Osteoblast (primary cell): ENCODE measurements at places on chromosomes 7 and 10. TPM values are rescaled to one million over a fixed set of nuclear protein-coding genes. Genes with fewer than 3 reads are reported as not detected.

Gene MYH16
- under 0.01 TPM in 1 of 2 replicates, not detected in the other for total RNA-seq

Gene OR2A1
- 0.29 and 0.36 TPM in 2 replicates for total RNA-seq

Gene CASTOR2
- total RNA-seq, result 17.0 and 24.8 TPM in 2 replicates

Gene SUN3
- not detected in 2 replicates for total RNA-seq

Gene ERVW-1
- not detected in 2 replicates for total RNA-seq

Gene TMEM225B
- total RNA-seq, result 0.29 and 0.72 TPM in 2 replicates

Gene ARMC3
- under 0.01 TPM in 1 of 2 replicates, not detected in the other for total RNA-seq

DNA sequence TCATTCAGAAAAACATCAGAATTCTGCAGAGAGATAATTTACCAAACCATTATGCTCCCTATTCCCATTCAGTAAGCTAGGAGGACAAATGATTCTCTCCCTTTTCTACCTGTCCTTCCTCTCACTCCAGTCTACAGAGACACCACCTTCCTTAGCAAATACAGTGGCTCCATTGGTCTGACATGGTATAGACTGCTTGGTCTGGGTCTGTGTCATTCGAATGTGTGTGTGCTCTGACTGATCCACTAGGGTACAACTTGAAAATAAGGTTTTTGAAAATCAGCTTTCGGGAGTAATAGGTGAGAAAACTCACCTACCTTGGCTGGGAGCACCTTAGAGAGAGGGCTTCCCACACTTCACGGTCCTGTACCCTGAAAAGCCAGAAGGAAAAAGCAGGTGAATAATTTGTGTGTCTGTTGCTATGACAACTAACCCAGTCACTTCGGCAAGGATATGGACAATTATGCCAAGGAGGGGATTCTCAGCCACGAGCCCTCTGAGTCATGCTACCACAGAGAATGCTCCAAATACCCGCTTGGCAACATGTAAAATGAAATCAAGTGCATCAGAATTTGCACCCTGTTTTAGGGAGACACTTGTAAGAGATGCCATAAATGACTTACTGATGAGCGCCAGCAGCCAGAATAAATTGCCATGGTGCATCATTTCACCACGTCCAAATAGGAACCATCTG, 114.5 kb upstream of the PRKCQ start:
- no peaks in the 10 kb centered on the region for H3K4me1 ChIP-seq
- no peak overlapping the region for H3K4me3 ChIP-seq
- H3K36me3 ChIP-seq, result no peaks in the 10 kb centered on the region
- no peak for DNase-seq

DNA sequence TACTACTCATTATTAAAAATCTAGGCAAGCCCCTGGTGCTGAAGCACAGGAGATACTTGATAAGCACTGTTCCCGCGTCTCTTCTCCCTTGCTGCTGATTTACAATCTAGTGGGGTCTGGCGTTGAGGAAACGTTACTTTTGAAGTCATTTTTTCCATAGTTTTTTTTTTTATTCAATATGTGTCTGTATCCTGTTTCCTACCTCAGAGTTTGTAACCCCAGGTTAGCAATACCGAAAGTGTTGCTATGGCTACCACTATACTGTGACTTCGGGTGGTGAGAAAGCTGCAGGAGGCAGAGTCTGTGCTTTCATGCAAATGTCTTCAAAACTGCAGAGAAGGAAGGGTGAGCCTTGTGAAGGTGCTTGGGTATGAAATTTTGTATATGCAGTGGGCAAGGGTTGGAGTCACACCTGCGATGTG, 458.8 kb upstream of the GHITM start:
- DNase-seq, result no peak

GRCh38 chr10:124058346-124059003, 34.9 kb downstream of the CHST15 start:
- H3K4me1 ChIP-seq, result peaks cover 3% of the 10 kb centered on the region
- DNase-seq, result no peak
- no peaks in the 10 kb centered on the region for H3K27me3 ChIP-seq
- H3K36me3 ChIP-seq, result no peaks in the 10 kb centered on the region
- no peak overlapping the region for H3K27ac ChIP-seq

DNA sequence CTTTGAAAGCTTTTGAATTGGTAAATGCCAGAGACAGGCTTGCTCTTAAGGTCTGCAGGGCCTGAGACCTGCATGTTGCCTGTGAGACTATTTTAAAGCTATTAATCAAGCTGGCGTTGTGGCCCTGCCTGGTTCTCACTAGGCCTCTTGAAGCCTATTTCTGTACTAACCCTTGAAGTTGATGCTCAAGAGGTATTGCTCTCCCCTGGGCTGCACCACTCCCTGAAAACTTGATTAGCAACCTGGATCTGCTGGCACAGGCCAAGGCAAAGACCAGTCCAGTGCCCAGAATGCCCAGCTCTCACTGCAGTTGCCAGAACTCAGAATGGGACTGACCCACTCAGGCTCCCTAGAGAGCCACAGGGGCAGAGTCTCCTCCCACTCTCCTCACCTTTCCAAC, 220.0 kb upstream of the MEOX2 start:
- no peak for DNase-seq
- H3K27me3 ChIP-seq, result no peaks in the 10 kb centered on the region
- H3K4me3 ChIP-seq, result no peak overlapping the region
- H3K27ac ChIP-seq, result no peak overlapping the region

DNA sequence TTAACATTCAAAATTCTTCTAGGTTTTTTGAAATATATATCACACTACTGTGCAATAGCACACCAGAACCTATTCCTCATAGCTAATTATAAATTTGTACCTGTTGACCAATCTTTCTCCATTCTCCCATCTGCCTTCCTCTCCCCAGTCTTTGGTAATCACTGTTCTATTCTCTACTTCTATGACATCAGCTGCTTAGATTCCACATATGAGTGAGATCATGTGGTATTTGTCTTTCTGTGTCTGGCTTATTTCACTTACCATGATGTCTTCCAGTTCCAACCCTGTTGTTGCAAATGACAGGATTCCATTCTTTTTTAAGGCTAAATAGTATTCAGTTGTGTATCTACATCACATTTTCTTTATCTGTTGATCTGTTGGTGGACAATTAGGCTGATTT, 54.4 kb upstream of the CCDC6 start:
- H3K27me3 ChIP-seq, result no peaks in the 10 kb centered on the region
- peak; percentile 30 for DNase-seq
- H3K27ac ChIP-seq, result no peak overlapping the region
- no peaks in the 10 kb centered on the region for H3K4me1 ChIP-seq
- no peaks in the 10 kb centered on the region for H3K36me3 ChIP-seq

GRCh38 chr7:37399876-37400421, 48.7 kb downstream of the ELMO1 start:
- no peak overlapping the region for H3K4me3 ChIP-seq
- no peaks in the 10 kb centered on the region for H3K4me1 ChIP-seq
- no peaks in the 10 kb centered on the region for H3K36me3 ChIP-seq
- no peaks in the 10 kb centered on the region for H3K27me3 ChIP-seq
- DNase-seq, result no peak

DNA sequence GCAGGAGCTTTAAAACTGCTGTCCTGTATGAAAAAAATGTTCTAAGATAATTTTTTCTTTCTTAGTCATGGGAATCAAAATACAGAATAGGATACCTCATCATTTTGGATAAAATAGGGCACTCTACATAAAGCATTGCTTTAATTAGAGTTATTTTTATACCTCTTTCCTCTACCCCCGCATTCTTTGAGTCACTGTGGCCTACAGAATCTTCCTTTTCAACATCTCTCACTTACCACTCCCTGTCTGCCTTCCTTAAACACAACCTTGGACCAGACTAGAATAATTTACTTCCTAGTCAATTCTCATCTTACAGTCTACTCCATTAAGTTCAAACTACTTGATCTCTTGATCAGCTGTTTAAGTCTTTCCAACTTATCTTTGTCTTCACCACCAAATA, 462.3 kb downstream of the PHTF2 start:
- no peaks in the 10 kb centered on the region for H3K36me3 ChIP-seq
- peak; percentile 86 for DNase-seq
- H3K27me3 ChIP-seq, result no peaks in the 10 kb centered on the region
- no peak overlapping the region for H3K27ac ChIP-seq
- H3K4me1 ChIP-seq, result peaks cover 6% of the 10 kb centered on the region

GRCh38 chr7:102208826-102209225, 77.8 kb upstream of the SH2B2 start:
- H3K4me1 ChIP-seq, result no peaks in the 10 kb centered on the region
- H3K4me3 ChIP-seq, result no peak overlapping the region
- H3K36me3 ChIP-seq, result peaks cover 19% of the 10 kb centered on the region
- H3K27me3 ChIP-seq, result no peaks in the 10 kb centered on the region
- H3K27ac ChIP-seq, result no peak overlapping the region
- no peak for DNase-seq

DNA sequence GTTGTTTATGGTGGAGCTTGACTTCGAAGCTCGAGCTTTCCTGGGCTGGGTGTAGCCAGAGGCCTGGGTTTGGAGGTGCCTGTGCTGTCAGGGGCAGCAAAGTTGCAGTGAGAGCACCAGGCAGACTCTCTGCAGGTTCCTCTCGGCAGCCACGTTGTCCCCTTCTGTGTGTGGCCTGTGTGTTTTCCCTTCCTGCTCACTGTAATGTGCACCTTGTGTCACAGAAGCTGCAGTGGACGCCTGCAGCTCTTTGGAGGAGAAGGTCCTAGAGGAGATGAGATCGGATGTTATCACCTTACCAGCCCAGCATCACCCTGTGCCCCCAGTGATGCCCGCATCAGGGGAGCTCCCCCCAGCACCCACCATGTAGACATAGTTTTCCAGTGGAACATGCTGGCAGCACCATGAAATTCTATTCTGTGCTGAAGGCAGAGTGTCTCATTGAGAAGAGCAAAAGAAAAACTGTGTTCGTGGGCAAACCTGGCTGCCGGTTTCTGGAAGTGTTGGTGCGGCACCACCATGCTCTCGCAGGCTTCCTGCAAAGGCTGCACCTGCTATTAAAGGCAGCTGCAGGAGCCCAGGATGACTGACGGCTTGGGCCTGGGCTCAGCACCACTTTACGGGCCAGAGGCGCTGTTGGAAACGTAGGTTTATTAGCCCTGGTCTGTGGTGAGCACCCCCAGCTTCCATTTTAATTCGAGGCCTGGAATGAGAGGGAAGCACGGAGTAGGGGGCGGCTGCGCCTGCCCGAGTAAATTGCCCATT, 609.8 kb upstream of the FOXK1 start:
- no peak for DNase-seq
- no peaks in the 10 kb centered on the region for H3K27me3 ChIP-seq
- H3K4me3 ChIP-seq, result no peak overlapping the region

DNA sequence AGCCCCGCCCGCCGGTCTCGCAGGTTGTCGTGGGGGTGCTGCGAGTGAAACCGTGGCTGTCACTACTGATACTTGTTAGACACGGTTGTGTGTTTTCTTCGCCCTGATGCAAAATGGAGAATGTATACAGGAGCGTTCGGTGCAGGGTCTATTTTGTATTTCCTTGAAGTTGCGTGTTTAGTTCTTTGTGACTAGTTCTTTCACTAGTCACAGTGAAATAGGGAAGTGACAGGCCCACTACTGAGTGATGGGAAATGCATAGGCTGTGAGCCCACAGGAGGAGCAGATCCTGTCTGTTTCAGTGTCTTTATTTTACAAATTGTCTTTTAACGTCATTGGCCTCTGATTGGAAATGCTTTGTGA, 675 bp downstream of the ABRAXAS2 start:
- peaks cover 10% of the 10 kb centered on the region for H3K4me1 ChIP-seq
- H3K4me3 ChIP-seq, result peak overlapping the region; percentile 97
- peak overlapping the region; percentile 75 for H3K27ac ChIP-seq

- no peaks in the 10 kb centered on the region for H3K27me3 ChIP-seq
- H3K27ac ChIP-seq, result peak overlapping the region; percentile 99
- H3K4me1 ChIP-seq, result peaks cover 28% of the 10 kb centered on the region
- peak overlapping the region; percentile 52 for H3K4me3 ChIP-seq
- peak; percentile 93 for DNase-seq
- no peaks in the 10 kb centered on the region for H3K36me3 ChIP-seq
These were observed 91.1 kb downstream of the CXCL12 start for GRCh38 chr10:44293842-44294241.

DNA sequence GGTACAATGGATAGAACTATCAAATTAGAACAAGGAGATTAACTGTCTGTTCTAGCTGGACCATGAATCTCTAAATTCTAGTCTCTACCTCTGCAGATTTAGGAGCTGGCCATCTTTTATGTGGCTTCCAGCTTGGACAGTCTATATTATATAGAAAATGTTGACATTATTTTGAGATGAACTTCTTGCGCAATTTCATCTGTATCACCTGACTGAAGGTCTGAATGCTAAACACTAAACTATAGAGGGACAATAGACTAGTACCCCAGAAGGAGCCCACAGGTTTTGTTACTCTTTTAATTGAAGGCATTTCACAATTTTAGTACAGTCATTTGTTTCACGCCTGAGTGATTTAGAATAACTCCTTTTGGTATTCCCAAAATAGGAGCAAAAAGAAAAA, 222.4 kb upstream of the ANKRD30A start:
- H3K4me3 ChIP-seq, result no peak overlapping the region
- DNase-seq, result no peak
- H3K36me3 ChIP-seq, result no peaks in the 10 kb centered on the region
- no peak overlapping the region for H3K27ac ChIP-seq
- H3K27me3 ChIP-seq, result no peaks in the 10 kb centered on the region

GRCh38 chr10:25125201-25125611, 49.6 kb upstream of the GPR158 start:
- H3K4me3 ChIP-seq, result no peak overlapping the region
- H3K27me3 ChIP-seq, result no peaks in the 10 kb centered on the region
- DNase-seq, result no peak

GRCh38 chr7:111401516-111401915, 160.8 kb downstream of the IMMP2L start:
- H3K27me3 ChIP-seq, result no peaks in the 10 kb centered on the region
- H3K27ac ChIP-seq, result no peak overlapping the region
- no peaks in the 10 kb centered on the region for H3K36me3 ChIP-seq
- no peak for DNase-seq
- no peak overlapping the region for H3K4me3 ChIP-seq
- no peaks in the 10 kb centered on the region for H3K4me1 ChIP-seq

GRCh38 chr10:70584909-70585544, 17.5 kb downstream of the PRF1 start:
- H3K36me3 ChIP-seq, result no peaks in the 10 kb centered on the region
- no peaks in the 10 kb centered on the region for H3K4me1 ChIP-seq
- no peak overlapping the region for H3K4me3 ChIP-seq
- DNase-seq, result no peak
- no peak overlapping the region for H3K27ac ChIP-seq

- H3K4me3 ChIP-seq, result no peak overlapping the region
- peaks cover 47% of the 10 kb centered on the region for H3K36me3 ChIP-seq
- H3K27ac ChIP-seq, result no peak overlapping the region
- H3K4me1 ChIP-seq, result no peaks in the 10 kb centered on the region
- DNase-seq, result peak; percentile 59
These were observed 29.4 kb downstream of the RRP12 start for GRCh38 chr10:97371696-97372095.

GRCh38 chr7:65953890-65954450, 28.0 kb downstream of the GUSB start:
- H3K36me3 ChIP-seq, result peaks cover 11% of the 10 kb centered on the region
- H3K27me3 ChIP-seq, result no peaks in the 10 kb centered on the region
- H3K27ac ChIP-seq, result no peak overlapping the region
- no peaks in the 10 kb centered on the region for H3K4me1 ChIP-seq
- DNase-seq, result no peak
- H3K4me3 ChIP-seq, result no peak overlapping the region
